ENCODE measurements at places on chromosomes 7 and 10.

DNA sequence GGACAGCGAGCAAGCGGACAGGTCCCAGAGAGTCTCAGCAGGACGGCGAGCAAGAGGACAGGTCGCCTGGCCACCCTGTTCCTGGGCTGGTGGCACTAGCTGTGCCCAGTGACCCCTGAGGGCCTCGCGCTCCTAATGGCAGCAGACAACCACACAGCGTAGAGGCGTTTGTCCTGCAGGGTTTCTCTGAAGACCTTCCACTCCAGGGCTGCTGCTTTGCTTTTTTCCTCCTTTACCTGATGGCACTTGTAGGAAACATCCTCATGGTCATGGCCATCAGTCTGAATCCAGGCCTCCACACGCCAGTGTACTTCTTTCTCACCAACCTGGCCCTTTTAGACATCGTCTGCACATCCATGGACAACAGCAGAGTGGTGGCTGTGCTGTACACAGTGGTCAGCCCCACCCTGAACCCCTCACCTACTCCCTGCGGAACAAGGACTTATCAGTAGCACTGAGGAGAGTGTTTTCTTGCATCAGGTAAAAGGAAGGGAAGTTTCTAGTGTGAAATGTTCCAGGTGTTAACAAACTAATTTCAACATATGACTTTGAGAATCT is 27.4 kb downstream of the SCART1 start:
- no peak for DNase-seq

DNA sequence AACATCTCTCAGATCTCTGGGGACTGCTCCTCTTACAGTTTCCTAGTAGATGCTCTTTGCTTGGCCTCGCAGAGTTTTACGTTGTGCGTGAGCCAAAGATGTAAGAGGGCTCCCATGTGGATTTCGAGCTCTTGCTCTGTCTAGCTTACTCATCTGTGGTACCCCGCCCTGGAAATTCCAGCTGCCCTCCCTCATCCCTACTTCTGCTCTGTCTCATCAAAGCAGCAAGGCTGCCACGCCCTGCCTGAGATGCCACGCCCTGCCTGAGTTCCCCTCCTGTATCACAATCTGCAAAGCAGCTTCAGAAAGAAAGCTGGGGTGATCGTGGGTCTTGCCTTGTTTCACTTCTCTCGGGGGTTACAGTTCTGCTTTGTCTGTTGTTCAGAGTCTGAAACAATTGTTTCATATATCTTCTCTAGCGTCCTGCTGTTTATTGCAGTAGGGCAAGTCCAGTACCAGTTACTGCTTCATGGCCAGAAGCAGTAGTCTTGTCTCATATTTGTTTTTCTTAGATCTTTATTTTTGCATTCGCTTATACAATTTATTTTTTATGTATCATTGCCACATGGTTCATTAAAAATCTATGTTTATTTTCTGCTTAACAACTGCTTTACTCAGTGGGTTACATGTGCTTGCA is 36.1 kb upstream of the CCNY start:
- DNase-seq: peak; percentile 39

DNA sequence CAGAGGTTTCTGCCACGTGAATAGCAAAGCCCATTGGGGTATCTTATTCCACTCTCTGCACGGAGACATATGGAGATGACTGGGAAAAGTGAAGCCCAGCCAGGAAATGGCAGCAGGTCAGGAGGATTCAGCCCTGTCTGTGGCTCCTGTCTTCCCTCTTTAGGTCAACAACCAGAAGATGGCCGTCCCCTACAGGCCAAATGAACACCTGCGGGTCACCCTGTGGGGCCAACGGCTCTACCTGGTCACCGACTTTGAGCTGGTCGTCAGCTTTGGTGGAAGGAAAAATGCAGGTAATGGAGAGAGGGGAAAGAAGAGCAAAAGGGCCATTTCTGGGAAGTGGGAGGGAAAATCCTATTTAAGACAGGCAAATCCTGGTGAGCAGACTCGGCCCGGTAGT is 38.3 kb downstream of the EPHB4 start:
- DNase-seq: peak; percentile 47

GRCh38 chr7:142583446-142583845 is 165.8 kb upstream of the PRSS1 start:
- peak; percentile 77 for DNase-seq

DNA sequence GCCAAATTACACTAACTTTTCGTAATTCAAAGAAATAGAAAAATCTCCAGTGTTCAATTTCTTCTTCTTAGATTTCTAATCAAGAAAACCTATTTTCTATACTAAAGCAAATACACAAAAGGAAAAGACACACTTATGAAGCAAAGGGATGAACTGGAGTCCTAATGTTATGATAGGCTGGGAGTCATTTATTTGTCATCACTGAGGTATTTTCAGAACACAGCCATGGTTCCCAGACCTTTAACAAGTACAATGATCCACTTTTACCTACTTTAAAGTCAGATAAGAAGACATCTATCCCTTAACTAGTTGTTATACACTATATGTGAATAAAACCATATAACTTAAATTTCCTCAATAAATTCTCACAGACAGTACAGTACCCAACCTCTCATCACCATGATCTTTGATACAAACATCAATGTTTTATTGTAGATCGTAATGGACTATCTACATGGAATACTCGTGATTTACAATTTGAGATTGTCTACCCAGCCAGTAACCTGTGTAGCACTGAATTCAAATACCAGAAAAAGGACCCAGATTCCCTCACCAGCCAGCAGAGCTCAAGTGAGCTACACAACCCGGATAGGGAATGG is 12.5 kb downstream of the ASNS start:
- DNase-seq: no peak

- DNase-seq: no peak
Observed at GRCh38 chr7:13778967-13779366, 210.5 kb downstream of the ETV1 start.

DNA sequence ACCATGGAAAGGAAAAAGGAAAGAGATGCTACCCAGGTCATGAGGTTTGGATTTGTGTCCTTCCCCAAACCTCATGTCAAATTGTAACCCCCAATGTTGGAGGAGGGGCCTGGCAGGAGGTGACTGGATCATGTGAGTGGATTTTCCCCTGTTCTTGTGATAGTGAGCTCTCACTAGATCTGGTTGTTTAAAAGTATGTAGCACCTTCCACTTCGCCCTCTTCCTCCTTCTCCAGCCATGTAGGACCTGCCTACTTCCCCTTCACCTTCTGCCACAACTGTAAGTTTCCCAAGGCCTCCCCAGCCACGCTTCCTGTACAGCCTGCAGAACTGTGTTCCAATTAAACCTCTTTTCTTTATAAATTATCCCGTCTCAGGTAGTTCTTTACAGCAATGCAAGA is 113.9 kb downstream of the FAM107B start:
- no peak for DNase-seq

DNA sequence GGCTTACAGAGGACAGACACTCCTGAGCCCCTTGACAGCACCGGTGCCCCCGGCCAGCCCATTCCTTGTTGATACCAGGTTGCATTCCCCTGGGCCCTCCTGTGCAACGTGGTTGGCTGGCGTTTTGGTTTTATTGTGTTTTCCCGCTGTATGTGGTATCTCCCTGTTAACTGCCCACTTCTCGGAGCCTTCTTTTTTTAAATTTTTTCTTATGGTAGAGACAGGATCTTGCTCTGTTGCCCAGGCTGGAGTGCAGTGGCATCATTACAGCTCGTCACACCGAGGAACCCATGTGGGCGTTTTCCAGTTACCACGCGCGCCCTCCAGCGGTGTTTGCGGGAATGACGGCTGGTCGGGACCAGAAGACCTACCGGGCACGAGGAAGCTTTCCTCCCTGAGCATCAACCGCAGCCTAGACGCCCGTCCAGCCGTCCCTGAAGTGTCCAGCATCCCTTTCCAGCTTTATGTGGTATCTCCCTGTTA is 16.9 kb upstream of the ZFAND2A start:
- peak; percentile 88 for DNase-seq

DNA sequence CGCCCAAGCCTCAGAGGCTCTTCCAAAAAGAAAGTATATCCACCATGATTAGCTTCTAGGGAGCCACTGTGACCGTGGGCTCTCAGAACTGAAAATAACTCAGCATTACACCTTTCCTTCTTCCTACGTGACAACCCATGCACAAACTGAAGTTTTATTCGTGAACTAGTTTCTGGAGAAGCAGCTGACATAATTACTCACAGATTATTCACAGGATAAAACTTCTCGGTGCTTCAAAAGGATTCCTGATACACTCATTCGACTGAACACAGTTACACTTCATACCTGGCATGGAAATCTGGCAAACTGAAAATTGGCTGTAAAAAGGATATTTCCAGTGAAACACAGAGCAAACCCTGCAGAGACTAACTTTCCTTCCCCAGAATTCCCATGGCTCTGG is 139.2 kb upstream of the PTER start:
- no peak for DNase-seq

DNA sequence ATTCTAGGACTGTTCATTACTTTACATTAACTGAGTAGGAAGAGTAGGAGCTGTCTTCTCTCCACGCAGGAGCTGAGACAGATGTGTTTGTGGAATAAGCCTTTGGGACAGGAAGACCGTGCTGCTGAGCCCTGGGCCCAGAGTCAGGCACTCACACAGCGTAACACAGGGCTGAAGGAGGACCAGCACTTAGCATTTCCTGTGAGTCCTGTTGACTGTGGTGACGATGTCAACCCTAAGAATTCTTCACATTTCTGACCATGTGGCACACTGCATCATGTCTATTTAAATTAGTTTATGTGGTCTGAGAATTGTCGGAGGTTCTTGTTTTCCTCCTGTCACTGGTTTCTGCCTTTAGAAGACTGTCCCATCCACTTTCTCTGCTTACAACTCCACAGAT is 117.2 kb downstream of the PIP4K2A start:
- no peak for DNase-seq

GRCh38 chr7:23687011-23687410 is 7.0 kb downstream of the FAM221A start:
- no peak for DNase-seq

DNA sequence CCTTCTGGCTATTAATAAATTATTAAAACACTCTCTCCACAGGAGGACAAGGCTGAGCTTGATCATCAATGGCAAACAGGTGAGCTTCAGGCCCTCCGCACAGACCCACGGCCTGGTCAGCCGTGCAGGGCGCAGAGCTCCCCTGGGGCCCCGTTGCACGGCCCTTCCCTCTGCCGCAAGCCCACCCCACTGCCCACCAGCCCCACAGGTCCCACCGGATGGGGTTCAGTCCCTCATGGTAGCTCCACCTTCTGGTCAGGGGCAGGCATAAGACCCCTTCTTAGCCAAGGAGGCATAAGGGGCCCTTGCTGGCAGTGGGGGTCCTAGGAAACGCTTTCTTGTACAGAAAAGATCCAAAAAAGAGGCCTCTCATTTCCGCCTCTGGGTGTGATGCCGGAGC is 84.6 kb downstream of the MAD1L1 start:
- DNase-seq: no peak

DNA sequence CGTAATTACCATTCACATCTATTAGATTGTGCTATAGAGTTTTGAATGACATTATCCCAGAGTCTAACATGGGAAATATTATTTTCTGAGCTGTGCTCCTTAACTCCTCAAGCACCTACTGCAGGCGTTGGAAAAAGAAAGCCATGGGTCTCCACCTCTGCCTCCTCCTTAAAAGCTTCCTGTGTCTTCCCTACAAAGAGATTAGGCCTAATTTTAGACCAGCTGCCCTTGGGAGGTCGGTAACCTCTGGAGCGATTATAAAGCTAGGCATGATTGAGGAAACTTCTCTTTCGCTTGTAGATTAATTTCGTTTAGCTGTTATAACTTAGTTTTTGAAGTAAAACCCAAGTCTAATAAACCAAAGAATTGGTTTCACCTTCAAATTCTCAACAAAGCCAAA is 75.2 kb downstream of the PLXDC2 start:
- DNase-seq: no peak

GRCh38 chr10:102268375-102268888 is 23.1 kb downstream of the GBF1 start:
- no peak for DNase-seq

DNA sequence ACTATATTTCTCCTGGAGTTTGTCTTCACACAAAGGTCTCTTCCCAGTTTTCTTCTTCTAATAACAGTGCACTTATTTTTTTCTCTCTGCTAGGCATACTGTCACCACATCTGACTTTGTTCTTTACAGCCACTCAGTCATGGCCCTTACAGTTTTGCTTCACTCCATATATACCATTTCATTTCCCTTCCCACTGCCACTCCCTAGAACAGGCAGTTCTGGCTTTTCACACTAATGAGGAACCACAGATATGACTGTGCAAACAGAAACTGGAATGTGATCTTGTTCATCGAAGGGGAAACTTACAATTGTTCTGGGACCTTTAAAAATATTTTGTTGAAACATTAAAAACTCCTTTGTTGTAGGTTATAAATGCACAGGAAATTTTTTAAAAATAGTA is 67.3 kb downstream of the EPDR1 start:
- DNase-seq: no peak

DNA sequence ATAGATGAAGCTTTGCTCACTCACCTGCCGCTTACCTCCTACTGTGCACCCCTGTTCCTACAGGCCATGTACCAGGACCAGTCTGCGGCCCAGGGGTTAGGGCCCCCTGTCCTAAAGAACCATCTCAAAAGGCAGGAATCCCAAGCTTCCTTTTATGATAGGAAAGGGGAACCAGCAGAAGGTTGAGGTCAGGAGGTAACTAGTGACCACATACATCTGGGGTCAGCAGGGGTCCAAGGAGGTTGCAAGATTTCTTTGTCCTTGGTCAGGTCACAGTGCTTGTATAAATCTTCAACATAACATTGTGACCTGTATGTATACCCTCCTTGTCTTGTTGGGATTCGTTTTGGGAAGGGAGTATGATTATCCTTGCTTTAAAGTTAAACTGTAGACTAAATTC is 73.8 kb downstream of the OAT start:
- no peak for DNase-seq

DNA sequence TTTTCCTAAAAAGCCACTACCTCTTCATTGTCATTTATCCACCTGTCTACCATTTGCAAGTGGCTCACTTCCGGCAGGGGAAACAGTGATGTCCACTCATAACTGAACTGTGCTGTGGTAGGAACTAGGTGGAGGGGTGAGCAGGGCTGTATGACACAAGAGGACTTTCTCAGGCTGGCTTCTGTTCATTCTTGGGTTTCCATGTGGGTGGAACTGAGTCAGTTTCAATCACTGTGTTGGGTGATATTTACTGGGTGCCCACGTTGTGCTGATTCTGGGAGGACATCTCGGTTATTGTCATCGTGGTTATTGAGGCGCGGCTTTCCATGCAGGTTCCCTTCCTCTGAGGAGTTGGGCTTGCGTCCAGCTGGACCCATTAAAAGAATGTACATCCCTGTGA is 38.8 kb downstream of the RAMP3 start:
- DNase-seq: no peak

GRCh38 chr10:949446-949845 is 17.9 kb upstream of the LARP4B start:
- DNase-seq: no peak

- DNase-seq: no peak
Observed at GRCh38 chr10:131016556-131016955, 295.0 kb downstream of the TCERG1L start.

GRCh38 chr7:2803755-2804154 is 40.4 kb downstream of the GNA12 start:
- no peak for DNase-seq

GRCh38 chr7:134630893-134631292 is 15.8 kb upstream of the BPGM start:
- no peak for DNase-seq

All from ELF-1 (cell line).